ENCODE measurements at places on chromosomes 1 and 21. TPM values are rescaled to one million over a fixed set of nuclear protein-coding genes. Genes with fewer than 3 reads are reported as not detected.

Gene BMP8B
- total RNA-seq = 1.0 TPM

Gene KLHDC9
- total RNA-seq = 1.1 TPM

Gene PLA2G4A
- total RNA-seq = 7.5 TPM

Gene OR6N2
- total RNA-seq = not detected

Gene CCDC24
- total RNA-seq = 2.4 TPM

Gene SSX2IP
- total RNA-seq = 13.7 TPM

Gene CAMSAP2
- 129 TPM for total RNA-seq

Measured in nasal cavity respiratory epithelium epithelial cell of viscerocranial mucosa (primary cell).